ENCODE measurements at places on chromosomes 12 and 14.

- DNase-seq: peak; percentile 13
Observed at GRCh38 chr14:58107947-58108552, 44.0 kb downstream of the ARMH4 start.

DNA sequence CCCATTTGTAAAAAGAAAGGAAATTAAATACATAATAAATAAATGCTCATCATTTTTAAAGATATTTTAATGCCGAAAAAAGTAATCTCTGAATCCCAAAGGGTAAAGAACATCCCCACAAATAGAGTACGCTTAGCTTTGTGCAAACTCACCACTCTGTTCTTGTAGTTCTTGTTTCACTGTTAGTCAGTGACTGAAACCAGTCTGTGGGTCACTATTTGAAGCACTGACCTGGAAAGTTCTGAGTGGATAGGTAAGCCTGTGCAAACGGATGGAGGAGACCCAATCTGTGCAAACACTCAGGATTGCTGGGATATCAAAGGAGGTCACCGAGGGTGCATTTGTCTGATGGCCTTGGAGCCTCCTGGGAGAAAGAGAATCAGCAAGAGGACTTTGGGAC lies 68.1 kb upstream of the TSPAN11 start:
- no peak for DNase-seq

DNA sequence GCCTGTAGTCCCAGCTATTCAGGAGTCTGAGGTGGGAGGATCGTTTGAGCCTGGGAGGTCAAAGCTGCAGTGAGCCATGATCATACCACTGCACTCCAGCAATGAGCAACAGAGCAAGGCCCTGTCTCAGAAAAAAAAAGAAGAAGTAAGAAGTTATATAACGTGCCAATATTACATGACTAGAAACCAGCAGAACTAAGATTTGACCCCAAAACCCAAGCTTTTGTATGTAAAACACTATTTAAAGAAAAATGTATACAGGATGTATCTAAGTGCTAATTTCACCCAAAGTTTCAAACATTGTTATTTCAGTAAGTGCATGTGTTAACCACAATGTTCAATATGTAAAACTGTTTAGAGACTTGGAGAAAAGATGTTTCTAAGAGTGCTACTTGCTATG lies 94.7 kb downstream of the SLC5A8 start:
- DNase-seq: no peak

GRCh38 chr12:6469609-6470374 lies 685 bp downstream of the VAMP1 start:
- no peak for DNase-seq

- no peak for DNase-seq
Observed at GRCh38 chr12:18807714-18808113, 69.8 kb downstream of the CAPZA3 start.

- no peak for DNase-seq
Observed at GRCh38 chr12:69840727-69841126, 15.7 kb downstream of the MYRFL start.

DNA sequence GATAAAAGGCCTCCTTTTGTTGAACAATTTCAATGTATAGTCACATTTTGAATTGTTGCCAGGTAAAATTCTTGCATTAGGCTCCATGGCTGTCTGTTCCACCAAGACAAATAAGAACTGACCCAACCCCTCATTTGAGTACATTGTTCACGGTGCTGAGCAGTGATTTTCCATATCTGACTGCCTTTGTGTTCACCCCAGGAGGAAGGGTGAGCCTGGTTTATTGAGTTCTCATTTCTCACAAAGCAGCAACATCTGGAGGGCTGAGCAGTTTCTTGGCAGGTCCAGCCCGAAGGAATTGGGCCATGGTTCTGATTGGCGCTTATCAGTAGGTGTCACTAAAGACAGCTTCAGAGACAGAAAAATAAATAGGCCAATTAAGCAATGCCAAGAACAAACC lies 149.1 kb downstream of the BMP4 start:
- no peak for DNase-seq
